ENCODE measurements at places on chromosomes 1 and 21. TPM values are rescaled to one million over a fixed set of nuclear protein-coding genes. Genes with fewer than 3 reads are reported as not detected.

GRCh38 chr1:4425892-4426291 is 228.5 kb upstream of the AJAP1 start:
- no peak for DNase-seq

Gene NBPF12
- total RNA-seq, result 27.4 TPM

- DNase-seq, result no peak
Measured at GRCh38 chr1:178649582-178650350, 75.3 kb upstream of the RALGPS2 start.

DNA sequence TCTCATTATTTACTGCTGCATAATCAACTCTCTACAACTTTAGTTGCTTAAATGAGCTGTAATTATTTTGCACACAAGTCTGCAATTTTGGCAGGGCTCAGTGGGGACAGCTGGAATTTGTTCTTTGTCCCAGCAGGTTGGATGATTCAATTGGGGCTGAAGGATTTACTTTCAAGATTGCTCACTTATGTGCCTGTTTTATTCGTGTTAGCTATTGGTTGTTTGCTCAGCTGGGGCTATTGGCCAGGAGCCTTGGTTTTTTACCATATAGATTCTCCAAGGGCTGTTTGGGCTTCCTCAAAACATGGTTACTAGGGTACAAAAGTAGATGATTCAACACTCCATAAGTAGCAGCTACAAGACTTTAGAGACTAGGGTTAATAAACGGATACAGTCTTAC is 13.4 kb downstream of the OR10R2 start:
- no peak for DNase-seq

DNA sequence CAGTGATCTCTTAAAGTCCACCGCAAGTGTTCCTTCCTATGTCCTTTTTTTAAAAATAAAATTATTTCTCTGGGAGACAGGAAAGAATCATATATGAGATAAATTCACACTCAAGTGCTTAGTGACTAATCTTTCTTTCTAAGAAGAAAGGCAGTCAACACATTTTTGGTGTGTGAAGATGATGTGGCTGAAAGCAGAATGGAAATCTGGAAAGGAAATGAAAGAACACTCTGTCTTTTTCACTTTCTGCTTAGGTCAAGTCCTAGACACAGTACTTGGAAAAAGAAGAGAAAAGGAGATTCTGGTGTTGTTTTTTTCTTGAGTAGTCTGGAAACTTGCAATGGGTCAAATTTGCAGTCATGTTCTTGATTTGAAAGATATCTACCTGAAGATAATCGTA is 45.5 kb upstream of the PRRX1 start:
- no peak for DNase-seq

DNA sequence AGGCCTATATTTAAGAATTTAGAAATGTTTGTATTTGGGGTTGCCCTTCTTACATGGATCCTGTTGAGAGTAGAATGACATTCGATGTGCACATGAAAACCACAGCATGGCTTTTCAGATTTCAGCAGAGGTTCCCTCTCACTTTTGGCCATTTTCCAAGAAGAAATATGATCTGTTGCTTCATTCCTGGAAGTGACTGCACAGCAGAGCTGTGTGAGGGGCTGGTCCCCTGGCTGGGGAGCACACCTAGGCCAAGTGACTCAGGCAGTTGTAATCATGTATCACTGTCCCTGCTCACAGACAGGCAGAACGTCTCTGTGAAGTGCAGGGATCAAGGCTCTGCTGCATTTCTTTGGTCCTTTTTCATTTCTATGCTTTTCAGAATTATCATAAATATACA is 32.3 kb downstream of the AGT start:
- no peak for DNase-seq

- no peak for DNase-seq
Measured at GRCh38 chr21:38771536-38771935, 34.2 kb upstream of the ETS2 start.

- DNase-seq, result no peak
Measured at GRCh38 chr1:86822459-86822858, 91.5 kb downstream of the SELENOF start.

Gene PGBD5
- total RNA-seq, result not detected

DNA sequence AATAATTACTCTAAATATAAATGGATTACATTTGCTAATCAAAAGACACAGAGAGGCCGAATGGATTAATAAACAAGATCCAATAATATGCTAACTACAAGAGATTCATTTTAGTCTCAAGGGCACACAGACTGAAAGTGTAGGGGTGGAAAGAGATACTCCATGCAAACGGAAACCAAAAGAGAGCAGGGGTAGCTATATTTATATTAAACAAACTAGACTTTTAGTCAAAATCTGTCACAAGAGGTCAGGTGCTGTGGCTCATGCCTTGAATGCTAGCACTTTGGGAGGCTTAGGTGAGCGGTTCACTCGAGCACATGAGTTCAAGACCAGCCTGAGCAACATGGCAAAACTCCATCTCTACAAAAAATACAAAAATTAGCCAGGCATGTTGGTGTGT is 33.6 kb upstream of the DISP1 start:
- DNase-seq, result no peak

GRCh38 chr1:184210862-184211261 is 159.3 kb downstream of the TSEN15 start:
- DNase-seq, result no peak

Gene IL12RB2
- 5.3 TPM for total RNA-seq

GRCh38 chr1:155141749-155142148 is 1.4 kb upstream of the DPM3 start:
- DNase-seq, result no peak

GRCh38 chr21:33112151-33112550 is 42.2 kb downstream of the OLIG1 start:
- DNase-seq, result no peak

GRCh38 chr1:36157973-36158826 is 2.2 kb downstream of the MAP7D1 start:
- no peak for DNase-seq

Gene PATJ
- 38.9 TPM for total RNA-seq

DNA sequence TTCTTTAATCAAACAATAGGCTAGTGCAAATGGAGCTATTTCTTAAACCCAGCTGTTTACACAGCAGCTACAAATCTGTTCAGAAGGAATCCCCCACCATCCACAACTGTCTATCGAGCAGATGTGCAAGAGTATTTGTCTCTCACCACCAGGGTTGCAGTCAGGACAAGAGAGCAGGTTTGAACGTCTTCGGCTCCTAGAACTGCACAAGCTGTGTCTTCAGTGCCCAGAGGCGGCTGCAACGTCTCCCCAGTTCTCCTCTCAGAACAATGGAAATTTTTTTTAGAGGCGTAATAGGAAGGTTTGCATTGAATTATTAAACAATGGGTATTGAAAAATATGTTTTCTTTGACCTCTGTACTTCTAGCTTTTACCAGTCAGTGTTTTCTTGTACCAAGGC is 7.3 kb downstream of the OVAAL start:
- no peak for DNase-seq

GRCh38 chr1:27530192-27530591 is 40.2 kb upstream of the WASF2 start:
- no peak for DNase-seq

DNA sequence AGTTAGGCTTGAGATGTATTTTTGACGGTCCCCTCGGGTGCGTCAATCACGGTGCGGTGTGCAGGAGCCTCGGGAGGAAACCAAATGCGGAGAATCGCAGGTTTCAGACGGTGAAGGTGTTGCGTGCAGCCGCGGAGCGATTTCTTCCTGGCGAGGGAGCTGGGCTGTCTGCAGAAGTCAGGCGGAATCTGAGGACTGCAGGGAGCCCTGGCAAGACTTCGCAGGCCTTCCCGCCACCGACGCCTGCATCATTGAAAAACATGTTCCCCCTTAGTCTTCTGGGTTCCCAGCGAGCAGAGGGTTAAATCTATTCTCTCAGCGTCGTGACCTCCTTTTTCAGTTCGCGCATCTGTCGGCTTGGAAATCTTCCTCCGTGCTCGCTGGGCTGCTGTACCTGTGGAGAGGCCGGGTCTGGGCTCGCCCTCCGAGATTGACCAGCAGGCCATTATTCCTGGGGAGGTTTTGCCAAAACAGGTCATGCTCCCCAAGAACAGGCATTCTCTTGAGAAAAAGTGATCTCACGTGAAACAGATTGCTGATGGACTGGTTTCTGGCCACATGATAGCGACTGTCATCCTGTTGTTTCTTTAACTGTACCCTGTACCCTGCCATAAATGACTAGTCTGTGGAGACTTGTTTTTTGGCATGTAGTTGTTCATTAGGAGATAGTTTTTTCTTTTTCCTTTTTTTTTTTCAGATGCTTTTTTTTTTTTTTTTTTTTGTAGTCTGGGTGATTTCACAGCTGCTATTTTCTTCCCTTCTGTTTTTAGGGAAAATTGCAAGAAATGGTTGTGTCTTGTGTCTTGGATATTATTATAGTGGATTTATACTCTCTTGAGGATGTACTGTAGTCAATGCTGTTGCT is 894 bp downstream of the EPB41 start:
- peak; percentile 64 for DNase-seq

Gene BNIPL
- 8.3 TPM for total RNA-seq

Gene RGS8
- not detected for total RNA-seq

DNA sequence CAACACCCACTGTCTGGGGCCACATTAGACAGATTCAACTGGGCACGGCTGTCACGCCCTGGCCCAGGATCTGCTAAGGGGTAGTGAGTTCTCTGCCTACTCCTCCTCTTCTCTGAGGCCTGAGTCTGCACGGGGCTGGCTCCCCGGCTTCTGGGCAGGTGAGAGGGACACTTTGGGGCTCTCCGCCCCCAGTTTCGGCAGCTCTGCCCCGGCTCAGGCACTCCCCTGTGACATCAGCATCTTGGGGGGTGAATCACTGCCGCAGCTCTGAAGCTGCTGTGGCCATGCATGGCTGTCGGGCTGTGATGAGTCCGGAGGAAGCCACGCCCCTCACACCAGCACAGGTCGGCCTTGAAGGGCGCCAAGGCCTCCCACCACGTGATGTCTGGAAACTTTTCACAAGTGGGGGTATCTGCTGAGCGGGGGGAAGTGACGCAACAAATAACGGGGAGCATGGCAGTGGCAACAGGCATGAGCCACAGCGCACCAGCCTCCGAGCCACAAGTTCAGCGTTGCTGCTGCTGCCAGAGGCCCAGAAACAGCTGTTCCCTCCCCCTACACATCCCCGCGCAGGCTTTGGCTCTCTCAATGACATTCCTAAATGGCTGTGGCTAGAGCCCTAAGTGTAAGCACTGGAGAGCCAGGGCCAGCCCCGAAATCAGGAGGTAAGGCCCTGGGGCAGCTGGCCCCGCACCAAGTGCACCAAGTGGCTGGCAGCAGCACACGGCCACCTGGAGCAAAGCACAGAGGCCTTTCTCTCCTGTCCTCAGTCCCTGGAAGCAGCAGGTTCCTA is 26.3 kb downstream of the ZBTB17 start:
- DNase-seq, result peak; percentile 82

- DNase-seq, result no peak
Measured at GRCh38 chr1:235098547-235098946, 30.1 kb downstream of the TOMM20 start.

GRCh38 chr1:227769047-227769935 is 34.1 kb downstream of the SNAP47 start:
- DNase-seq, result no peak

Gene UBASH3A
- total RNA-seq, result 79.3 TPM

All from CD4-positive, alpha-beta memory T cell (primary cell).